Kidney tubule cell (primary cell): ENCODE measurements at places on chromosomes 13 and 19.

DNA sequence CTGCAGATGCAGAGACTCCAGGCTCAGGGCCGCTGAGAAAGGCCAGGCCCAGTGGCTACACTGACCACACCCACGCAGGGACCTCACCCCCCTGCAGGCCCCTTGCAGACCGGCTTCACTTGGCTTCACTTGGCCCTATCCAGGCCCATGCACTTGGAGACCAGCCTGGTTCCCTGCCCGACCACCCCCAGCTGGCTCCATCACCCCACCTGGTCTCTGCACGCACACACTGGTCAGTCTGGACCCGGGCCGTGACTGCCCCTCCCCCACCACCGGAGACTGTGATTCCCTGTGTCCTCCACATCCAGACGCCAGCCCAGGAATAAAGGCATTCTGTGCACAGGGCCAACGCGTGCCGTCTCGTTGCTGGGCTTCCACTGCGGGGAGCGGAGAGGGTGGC, 4.9 kb upstream of the EBI3 start:
- DNase-seq: no peak

- DNase-seq: no peak
These were observed 52.0 kb upstream of the SPACA7 start for GRCh38 chr13:112324116-112324515.

GRCh38 chr13:112693831-112694497, 4.1 kb downstream of the ATP11A start:
- peak; percentile 88 for DNase-seq

GRCh38 chr19:36103842-36104552, 6.9 kb upstream of the OVOL3 start:
- DNase-seq: peak; percentile 68

DNA sequence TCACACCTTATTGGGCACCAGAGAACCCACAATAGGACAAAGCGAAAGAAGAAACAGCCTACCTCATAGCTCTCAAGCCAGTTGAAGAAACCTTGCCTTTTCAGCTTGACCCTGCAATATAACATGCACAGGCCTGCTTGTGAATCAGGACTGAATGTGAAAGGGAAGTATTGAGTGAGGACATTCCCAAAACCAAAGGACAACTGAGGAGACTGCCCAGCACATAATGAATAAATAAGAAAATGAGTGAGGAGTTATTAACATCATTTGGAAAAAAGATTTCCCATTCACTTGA, 15.7 kb upstream of the ZNF544 start:
- no peak for DNase-seq
